Activated CD8-positive, alpha-beta memory T cell treated with anti-CD3 and anti-CD28 coated beads for 1 hour (primary cell): ENCODE measurements at places on chromosomes 6 and 20.

DNA sequence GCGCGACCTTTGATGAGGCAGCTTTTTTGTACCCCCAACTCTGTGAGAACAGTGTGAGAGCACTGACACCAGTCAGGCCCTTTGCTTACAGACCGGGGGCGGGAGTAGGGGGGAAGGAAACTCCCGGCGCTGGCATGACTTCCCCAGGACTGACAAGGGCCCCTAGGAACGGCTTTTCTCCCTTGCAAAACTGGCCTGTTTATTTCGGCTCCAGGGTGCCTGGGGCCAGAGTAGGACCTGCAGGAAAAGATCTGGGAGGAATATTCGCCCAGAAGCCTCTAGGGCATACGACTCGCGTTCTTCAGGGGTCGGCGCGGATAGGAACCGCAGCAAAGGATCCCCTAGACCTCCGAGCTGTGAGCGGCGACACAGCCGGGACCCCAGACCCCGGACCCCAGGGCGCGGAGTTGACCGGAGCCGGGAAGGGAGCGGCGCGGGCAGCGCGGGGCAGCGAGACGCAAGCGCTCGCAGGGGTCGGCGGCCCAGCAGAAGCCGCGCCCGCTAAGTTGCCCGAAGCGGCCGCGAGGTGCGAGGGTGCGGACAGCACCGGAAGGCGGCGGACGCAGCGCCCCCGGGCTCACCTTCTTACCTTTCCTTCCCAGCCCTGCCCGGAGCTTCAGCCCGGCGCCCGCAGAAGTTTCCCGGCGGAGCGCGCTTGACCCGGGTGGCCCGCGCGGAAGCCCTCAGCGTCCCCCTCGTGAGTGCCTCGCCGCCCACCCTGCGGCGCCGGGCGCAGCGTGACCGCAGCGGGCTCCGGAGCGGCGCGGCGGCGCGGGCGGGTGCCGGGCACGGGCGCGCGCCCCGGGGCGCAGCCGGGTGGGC is at the start of gene POPDC3:
TSS of gene POPDC3 (minus strand) at position 771 of the 822 bp plus-strand sequence. CDS start 18,105 bp downstream, outside the sequence.
- no peak for DNase-seq

DNA sequence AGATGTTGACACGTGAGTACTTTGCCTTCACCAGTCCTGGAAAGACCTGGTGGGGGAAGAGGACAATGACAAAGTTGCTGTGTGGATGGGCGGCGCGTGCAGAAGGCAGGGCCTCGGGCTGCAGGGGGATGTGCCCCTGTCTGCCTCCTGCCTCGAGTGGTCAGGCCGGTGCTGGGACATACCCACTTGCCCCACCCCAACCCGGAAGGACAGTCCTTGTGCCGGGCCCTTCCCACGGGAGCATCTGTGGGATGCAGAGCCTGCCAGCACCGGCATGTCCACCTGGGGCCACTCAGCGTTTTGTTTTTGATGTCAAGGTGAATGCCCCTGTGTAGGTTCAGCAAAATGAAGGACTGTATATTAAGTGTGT is 60.5 kb upstream of the BHLHE23 start:
- DNase-seq = no peak

- no peak for DNase-seq
Measured at GRCh38 chr6:143695130-143695968, 17.6 kb downstream of the PHACTR2 start.

DNA sequence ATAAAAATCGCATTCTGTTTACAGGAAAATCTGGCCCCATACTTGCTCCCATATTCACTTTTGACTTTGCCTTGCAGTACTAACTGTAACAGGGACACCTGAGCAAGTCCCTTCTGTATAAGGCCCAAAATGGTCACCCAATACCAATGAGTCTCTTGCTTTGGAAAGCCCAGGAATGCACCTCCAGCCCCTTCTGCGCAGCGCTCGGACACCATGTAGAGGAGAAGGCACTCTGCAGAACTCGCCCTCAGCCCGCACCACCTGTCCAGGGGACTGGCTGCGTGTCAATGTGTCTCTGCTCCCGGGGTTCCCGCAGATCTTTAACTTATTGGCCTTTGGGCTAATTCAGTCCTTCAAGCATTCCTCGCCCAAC is 746 bp upstream of the PRND start:
- DNase-seq = no peak

- no peak for DNase-seq
Measured at GRCh38 chr20:57958050-57958420, 248.2 kb upstream of the PMEPA1 start.

DNA sequence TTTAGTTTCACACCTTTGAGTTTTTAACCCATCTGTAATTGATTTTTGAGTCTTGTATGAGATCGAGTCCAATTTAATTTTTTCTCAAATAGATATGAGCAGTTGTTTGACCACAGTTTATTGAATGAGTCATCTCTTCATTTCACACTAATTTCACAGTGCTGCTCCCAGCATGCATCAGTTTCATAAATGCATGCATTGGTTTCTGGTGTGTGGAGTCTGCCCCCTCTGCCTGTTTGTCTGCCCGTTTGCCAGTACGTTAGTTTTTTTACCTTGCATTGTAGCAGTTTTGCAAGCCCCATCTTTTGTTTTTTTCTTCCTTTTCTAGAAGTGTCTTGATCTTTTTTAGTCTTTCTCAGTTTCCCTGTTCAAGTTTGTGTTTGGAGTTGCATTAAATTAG is 11.9 kb downstream of the SLX4IP start:
- no peak for DNase-seq

DNA sequence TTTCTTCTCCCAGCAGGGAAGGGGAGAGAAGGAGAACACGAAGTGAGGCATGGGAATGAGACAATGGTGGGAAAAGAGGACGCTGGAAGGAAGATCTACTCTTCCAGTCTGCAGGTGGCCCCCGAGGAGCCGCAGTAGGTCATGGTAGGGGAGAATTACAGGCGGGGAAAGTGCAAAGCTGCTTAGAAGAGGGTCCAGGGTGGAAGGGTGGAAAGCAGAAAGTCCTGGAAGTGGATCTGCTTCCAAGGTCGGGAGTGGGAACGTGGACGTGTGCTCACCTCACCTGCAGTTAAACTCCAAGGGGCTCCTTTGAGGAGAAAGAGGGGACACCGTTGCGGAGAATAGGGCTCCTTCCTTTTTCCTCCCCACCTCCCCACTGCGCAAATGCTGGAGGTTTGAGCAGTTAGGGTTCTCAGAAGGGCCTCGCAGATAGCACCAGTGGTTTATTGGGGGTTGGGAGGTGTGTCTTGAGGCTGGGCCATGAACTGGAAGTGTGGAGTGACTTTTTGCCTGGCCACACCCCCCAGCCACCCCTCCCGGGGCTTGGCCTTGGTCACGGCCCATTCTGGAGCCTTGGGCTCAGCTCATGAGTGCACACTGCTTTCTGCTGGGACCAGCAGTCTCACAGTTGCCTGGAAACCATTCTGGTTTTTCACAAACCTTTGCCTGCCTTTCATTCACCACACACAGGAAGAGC is 100.4 kb upstream of the MLN start:
- DNase-seq = peak; percentile 35

- DNase-seq = no peak
Measured at GRCh38 chr6:35893246-35893645, 27.7 kb downstream of the SRPK1 start.

DNA sequence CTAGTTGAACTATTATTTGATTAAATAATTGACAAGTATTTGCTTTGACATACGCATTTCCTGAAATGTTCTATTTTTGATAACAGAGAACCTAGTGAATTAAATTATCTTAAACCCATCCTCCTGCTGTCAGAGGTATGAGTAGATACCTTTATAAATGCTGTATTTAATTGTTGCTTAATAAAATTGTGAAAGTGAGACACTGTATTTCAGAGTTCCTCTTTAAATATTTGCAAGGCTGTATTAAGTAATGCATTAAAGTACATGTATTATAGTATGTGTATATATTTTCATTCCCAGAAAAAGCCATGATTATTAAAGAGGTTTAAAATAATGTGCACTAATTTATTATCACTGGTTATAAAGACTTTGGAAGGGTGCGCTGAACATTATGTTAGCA is 483.8 kb downstream of the TFAP2B start:
- no peak for DNase-seq

DNA sequence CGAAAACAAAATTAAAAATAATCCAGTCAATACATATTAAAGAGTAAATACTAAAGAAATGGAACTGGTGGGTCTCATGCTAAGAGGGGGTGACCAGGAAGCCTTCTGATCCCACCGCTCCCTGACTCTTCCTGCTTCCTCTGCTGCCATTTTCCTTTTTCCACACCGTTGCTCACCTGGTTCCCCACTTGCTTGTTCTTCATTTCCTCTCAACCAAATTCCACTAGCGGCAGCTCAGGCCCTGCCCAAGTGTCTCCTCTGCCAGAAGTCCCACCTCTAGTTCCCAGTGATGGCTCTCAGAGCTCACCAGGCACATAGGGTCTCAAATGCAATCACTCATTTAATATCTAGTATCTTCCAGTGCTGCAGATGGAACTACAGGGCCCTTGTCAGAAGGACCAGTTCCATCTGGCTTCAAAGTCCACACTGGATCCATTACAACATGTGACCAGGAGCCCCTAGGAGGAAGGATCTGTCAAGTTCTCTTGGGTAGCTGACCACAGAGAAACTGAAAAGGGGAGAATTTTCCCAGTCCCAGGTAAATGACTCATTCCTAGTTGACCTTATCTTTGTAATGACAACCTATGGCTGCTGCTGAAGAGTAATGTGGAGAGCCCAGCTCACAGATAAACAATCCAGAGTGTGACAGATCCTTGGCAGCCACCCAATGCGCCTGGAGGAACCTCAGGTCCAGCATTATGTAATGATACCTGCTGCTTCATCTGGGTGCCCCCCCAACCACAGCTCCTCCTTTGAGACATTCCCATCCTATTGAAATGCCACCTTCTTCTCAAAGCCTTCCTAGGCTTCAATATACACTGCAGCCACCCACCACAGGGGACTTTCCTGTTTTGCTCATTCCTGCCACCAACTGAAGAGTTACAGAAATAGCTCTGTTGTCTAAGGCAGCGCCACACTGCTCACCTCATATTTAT is 38.2 kb downstream of the ELMO2 start:
- no peak for DNase-seq

- DNase-seq = no peak
Measured at GRCh38 chr6:51528556-51528955, 558.9 kb downstream of the PKHD1 start.

DNA sequence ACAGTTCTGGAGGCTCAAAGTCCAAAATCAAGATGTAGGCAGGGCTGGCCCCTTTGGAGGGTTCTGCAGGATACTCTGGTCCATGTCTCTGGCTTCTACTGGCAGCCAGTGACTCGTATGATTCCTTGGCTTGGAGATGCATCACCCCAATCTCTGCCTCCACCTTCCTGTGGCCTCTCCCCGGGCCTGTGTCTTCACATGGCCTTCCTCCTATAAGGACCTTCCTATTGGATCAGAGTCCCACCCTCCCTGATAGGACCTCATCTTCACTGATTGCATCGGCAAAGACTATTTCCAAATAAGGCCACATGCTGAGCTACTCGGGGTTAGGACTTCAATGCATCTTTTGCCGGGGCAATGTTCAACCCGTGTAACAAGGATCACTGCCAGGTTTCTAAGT is 509.0 kb downstream of the CD83 start:
- DNase-seq = no peak

DNA sequence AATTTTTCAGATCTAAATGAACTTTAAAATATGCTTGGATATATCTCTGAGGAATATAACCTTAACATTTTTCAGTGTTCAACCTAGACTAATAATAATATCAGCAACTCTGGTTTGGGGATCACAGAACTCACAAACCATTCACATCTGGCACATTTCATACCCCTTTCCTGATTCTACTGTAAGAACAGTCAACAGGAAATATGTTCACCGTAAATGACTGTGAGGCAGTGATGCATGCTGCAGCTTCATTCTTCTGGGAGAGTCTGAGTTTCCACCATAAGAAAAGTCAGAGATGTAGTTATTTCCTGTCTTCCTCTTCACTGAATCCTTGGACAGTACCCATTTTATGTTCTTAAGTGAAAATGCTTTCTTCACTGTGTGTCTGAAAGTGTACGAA is 134.2 kb upstream of the IFNGR1 start:
- DNase-seq = no peak

GRCh38 chr20:9608639-9609340 is 94.4 kb downstream of the LAMP5 start:
- DNase-seq = no peak

GRCh38 chr6:16713597-16713996 is 47.7 kb downstream of the ATXN1 start:
- no peak for DNase-seq

GRCh38 chr20:45933266-45934045 is 1.0 kb upstream of the PCIF1 start:
- DNase-seq = no peak

DNA sequence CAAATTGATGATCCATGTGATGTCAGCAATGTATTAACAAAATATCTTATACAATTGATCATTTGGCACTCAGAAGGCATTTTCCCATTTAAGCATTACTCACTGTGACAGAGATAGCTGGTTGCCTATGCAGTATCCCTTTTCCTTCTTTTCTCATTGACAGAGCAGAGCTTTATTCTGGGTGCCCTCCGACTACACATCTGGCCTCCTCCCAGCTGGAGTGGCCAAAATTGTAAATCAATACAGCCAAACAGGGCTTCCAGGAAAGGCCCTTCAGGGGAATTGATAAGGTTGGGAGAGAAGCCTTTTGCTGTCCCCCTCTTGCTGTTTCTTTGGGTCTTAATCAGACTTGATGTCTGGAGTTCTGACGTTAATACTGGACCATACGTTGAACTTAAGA is 9.6 kb upstream of the BLOC1S5 start:
- DNase-seq = no peak

GRCh38 chr6:24197892-24198291 is 71.9 kb downstream of the NRSN1 start:
- no peak for DNase-seq

DNA sequence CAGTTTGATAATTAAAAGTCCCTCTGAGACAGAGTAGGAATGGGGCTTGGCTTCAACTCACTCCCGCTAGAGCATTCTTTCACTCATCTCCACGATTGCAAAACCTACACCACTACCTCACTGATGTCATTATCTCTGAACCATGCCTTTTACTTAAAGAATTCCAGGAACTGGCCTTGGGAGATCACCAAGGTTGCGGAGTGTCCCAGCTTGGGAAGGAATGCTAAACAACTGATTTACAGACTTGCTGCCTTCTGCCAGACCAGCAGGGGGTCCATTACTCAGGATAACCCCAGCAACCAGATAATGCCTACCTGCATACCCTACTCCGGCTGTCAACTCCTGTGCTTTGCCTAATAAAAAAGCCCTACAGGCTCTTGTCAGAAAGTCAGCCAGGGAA is 102.2 kb upstream of the RALGAPA2 start:
- DNase-seq = no peak

GRCh38 chr6:4491501-4492260 is 284.5 kb upstream of the CDYL start:
- no peak for DNase-seq

DNA sequence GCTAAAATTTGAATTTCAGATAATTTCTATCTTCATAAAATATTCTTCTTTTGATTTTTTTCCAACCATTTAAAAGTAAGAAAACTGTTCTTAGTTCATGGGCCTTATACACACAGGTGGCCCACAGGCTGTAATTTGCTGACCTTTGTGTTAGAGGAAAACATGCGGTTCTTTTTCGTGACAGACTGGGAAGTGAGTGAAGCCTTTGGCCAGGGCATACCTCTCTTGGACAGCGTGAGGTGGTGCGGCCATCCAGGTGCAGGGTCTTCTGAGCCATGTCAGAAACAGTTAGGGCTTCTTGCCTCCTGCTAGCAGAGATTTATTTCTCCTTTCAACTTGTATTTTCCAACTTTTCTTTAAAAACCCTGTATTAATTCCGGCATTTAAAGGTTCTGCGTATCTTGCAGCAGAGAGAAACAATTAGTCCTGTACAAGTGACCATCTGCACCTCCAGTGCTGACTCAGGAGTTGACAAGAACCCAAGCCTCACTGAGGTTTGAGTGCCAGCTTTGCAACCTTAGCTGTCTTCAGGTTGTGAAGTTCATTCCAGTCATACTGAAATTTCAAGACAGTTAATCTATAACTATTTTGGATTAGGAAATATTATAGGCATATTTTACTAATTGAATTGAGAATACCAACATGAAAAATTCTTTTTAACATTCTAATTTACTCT is 177.8 kb downstream of the LY86 start:
- no peak for DNase-seq
